CD4-positive, CD25-positive, alpha-beta regulatory T cell (primary cell): ENCODE measurements at places on chromosomes 3 and 15. TPM values are rescaled to one million over a fixed set of nuclear protein-coding genes. Genes with fewer than 3 reads are reported as not detected.

DNA sequence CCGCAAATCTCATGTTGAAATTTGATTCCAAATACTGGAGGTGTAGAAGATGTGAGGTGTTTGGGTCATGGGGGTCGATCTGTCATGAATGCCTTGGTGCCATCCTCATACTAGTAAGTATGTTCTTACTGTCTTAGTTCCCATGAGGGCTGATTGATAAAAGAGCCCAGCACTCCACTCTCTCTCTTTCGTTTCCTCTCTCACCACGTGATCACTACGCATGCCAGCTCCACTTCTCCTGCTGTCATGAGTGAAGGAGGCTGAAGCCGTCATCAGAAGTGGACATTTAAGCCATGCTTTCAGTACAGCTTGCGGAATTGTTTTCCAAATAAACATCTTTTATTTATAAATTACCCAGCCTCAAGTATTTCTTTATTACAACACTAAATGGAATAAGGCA is 6.1 kb downstream of the OR5H15 start:
- no peak overlapping the region for H3K27ac ChIP-seq
- H3K4me3 ChIP-seq: no peak overlapping the region
- H3K27me3 ChIP-seq: no peaks in the 10 kb centered on the region

DNA sequence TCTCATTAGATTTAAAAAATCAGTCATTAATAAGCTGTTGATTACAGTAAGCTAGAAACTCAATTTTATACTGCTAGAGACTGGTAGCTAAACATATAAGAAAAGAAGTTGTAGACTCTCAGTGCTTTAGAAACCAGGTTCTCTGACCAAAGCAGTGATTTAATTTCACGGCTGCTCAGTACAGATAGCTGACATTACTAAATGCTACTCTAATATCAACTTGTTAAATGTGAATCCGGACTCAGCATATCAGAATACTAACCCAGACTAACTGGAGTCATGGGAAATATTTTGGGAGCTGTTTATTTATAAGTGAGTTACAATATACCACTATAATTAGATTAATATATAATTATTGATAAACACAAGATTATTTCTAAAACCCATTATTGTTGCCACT is 80.4 kb downstream of the NEDD4 start:
- no peak for DNase-seq
- no peaks in the 10 kb centered on the region for H3K27me3 ChIP-seq
- H3K4me1 ChIP-seq: no peaks in the 10 kb centered on the region
- H3K36me3 ChIP-seq: no peaks in the 10 kb centered on the region
- no peak overlapping the region for H3K27ac ChIP-seq

DNA sequence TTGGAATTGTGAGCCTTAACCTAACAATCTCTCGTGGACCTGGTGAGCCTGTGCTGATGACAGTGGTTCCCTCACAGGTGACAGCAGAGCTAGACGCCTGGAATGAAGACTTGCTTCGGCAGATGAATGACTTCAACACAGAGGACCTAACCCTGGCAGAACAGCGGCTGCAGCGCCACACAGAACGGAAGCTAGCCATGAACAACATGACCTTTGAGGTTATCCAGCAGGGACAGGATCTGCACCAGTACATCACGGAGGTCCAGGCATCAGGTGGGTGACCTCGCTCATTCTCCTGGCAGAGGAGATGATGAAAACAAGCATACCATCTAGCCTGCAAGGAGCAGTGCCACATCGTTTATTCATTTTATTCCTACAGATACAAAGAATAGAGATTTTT is 316.9 kb upstream of the UMPS start:
- peaks cover 3% of the 10 kb centered on the region for H3K27me3 ChIP-seq
- no peak overlapping the region for H3K4me3 ChIP-seq
- no peak overlapping the region for H3K27ac ChIP-seq
- H3K36me3 ChIP-seq: no peaks in the 10 kb centered on the region

GRCh38 chr3:14289590-14290461 is 111.2 kb downstream of the LSM3 start:
- H3K4me1 ChIP-seq: no peaks in the 10 kb centered on the region
- H3K36me3 ChIP-seq: no peaks in the 10 kb centered on the region
- no peaks in the 10 kb centered on the region for H3K27me3 ChIP-seq
- no peak for DNase-seq
- no peak overlapping the region for H3K4me3 ChIP-seq

DNA sequence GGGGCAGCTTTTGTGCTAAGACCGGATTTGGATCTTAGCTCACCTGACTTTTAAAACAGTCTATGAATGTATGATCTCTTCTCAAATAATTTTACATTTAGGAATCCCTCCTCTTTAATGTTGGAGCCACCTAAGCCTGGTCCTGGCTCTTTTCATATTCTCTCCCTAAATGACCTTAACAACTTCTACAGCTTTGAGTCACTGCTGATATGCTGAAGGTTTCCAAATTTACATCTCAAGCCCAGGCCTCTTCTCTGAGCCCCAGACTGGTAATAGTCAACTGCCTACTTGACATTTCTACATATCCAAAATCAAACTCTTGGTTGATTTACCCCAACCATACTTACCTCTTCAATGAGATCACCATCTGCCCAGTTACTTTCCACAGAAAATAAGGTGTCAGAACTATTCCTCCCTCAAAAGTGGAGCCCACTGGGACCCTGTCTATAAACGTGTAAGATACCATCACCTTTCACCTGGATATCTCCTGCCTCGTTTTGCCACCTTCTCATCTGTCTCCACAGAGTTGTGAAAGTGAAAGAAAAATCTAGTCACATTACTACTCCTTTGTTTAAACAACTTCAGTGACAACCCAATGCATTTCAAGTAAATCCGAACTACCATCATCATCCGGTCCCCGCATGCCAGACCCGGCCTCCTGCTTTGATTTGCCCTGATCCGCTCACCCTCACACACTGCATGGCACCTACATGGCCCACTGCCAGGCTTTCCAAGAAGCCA is 48.8 kb downstream of the UBP1 start:
- peak overlapping the region; percentile 41 for H3K27ac ChIP-seq
- H3K4me1 ChIP-seq: peaks cover 11% of the 10 kb centered on the region
- H3K27me3 ChIP-seq: no peaks in the 10 kb centered on the region

- H3K36me3 ChIP-seq: no peaks in the 10 kb centered on the region
- no peak overlapping the region for H3K4me3 ChIP-seq
- no peaks in the 10 kb centered on the region for H3K4me1 ChIP-seq
- H3K27me3 ChIP-seq: no peaks in the 10 kb centered on the region
- DNase-seq: no peak
Measured at GRCh38 chr3:130838898-130839600, 54.8 kb upstream of the ATP2C1 start.

DNA sequence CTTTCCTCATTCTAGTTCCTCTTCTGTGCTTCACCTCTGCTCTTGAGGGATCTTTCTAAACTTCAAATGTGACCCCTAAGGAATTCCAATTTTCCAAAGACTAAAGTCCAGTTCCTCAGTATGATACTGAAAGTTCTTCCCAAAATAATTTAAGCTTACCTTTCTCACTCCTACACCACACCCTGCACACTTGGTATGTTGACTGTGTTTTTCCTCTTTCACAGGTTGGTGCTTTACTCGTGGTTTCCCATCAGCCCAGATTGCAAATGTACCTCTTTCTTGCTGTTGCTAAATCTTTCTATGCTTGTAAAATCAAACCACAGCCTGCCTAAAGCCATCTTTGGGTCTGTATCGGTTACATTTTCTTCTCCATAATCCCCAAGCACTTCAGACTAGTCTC is 30.5 kb upstream of the CLDN16 start:
- H3K27ac ChIP-seq: no peak overlapping the region
- no peak overlapping the region for H3K4me3 ChIP-seq
- H3K27me3 ChIP-seq: peaks cover 3% of the 10 kb centered on the region
- H3K4me1 ChIP-seq: no peaks in the 10 kb centered on the region
- H3K36me3 ChIP-seq: no peaks in the 10 kb centered on the region
- no peak for DNase-seq

DNA sequence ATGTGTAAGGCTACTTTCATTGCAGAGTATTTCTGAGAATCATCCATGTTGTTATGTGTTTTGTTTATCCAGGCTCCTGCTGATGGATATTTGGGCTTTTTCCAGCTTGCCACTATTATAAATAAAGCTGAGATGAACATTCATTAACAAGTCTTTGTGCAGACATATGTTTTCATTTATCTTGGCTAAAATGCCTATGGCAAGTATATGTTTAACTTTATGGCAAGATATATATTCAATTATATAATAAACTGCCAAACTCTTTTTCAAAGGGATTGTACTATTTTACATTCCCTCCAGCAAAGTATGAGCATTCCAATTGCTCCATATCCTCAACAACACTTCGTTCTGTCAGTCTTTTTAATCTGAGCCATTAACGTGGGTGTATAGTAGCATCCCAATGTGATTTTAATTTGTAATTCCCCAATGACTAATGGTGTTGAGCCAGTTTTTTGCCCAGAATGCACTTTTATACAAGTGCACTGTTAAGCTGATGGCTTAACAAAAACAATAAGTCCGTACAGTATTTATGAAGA is 452.4 kb downstream of the SHQ1 start:
- no peaks in the 10 kb centered on the region for H3K27me3 ChIP-seq
- DNase-seq: no peak
- no peak overlapping the region for H3K27ac ChIP-seq
- H3K36me3 ChIP-seq: no peaks in the 10 kb centered on the region

DNA sequence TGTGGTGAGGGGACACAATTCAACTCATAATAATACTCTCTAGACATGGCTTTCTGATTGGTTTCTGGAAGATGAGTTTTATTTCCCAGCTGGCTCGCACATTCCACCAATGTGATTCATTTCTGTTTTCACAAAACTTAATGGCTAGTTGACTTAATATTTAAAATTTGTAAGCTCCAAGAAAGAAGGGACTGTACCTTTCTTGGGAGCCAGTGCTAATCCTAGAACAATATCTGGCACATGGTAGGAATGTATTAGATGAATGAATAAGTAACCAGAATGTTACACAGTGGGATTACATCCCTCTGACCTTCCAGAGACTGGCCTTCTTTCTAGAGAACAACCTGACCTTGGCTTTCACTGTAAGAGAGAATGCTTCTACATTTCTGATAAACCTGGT is 262.8 kb downstream of the RORA start:
- H3K27ac ChIP-seq: no peak overlapping the region
- H3K4me1 ChIP-seq: no peaks in the 10 kb centered on the region
- H3K4me3 ChIP-seq: no peak overlapping the region

GRCh38 chr3:133192363-133192945 is 154.3 kb downstream of the TMEM108 start:
- no peak overlapping the region for H3K4me3 ChIP-seq
- no peaks in the 10 kb centered on the region for H3K36me3 ChIP-seq
- DNase-seq: no peak
- H3K27me3 ChIP-seq: no peaks in the 10 kb centered on the region
- H3K4me1 ChIP-seq: no peaks in the 10 kb centered on the region
- H3K27ac ChIP-seq: no peak overlapping the region

DNA sequence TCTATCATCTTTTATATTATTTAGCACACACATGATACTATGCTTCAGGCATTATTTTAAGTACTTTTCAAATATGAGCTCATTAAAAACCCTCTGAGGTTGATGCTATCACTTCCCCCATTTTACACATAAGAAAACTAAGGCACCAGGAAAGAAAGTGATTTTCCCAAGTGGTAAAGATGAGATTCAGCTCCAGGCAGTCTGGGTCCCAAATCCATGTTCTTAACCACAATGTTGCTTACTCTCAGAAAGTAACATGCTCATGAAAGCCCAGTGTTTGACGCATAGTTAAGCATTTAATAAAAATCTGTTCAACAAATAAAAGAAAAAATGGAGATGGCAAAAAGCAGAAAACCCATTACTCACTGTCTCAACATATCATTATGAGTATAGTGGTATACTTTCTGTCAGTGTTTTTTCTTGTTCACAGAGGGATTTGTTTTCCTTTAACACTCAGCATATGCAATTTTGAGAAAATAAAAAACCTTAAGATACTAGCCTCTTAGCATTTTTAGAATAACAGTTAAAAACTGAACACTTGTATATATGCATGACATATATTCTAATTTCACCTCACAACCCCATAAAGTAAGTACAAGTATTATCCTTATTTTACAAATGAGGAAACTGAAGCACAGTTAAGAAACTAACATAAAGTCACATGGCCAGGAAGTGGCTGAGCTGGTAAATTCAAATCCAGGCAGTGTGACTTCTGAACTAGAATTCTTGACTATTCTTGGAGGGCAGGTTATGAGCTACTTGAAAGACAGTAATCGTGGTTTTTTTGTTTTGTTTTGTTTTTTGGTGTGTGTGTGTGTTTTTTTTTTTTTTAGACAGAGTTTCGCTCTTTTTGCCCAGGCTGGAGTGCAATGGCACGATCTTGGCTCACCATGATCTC is 10.4 kb downstream of the PEAK1 start:
- H3K4me3 ChIP-seq: peak overlapping the region; percentile 17
- H3K27me3 ChIP-seq: no peaks in the 10 kb centered on the region
- H3K4me1 ChIP-seq: peaks cover 9% of the 10 kb centered on the region
- no peak for DNase-seq
- H3K36me3 ChIP-seq: no peaks in the 10 kb centered on the region
- H3K27ac ChIP-seq: no peak overlapping the region

- no peak overlapping the region for H3K27ac ChIP-seq
- no peaks in the 10 kb centered on the region for H3K36me3 ChIP-seq
- H3K27me3 ChIP-seq: peaks cover 7% of the 10 kb centered on the region
- H3K4me3 ChIP-seq: no peak overlapping the region
- H3K4me1 ChIP-seq: no peaks in the 10 kb centered on the region
Measured at GRCh38 chr15:39860871-39861270, 59.2 kb downstream of the GPR176 start.

Gene HCN4
- total RNA-seq: not detected

Gene THRB
- total RNA-seq: 0.30 TPM

Gene SH3GL3
- not detected for total RNA-seq

Gene PCSK6
- total RNA-seq: 1.1 TPM

Gene SEMA3G
- 33.1 TPM for total RNA-seq
